ENCODE measurements at places on chromosomes 5 and 9.

DNA sequence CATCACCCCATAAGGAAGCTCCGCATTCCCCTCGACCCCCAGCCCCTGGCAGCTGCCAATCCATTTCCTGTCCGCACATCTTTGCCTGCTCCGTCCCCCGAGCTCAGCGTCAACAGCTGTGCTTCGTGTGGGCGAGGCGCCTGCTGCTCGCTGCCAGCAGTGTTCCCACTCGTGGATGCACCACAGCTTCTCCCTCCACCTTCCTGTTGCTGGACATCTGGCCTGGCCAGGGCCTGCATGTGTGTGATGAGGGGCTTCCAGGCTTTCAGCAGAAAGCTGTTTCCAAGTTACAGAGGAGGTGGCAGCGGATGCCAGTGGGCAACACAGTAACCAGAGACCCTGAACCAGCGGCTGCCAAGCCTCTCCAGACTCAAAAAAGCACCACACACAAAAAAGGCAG is 86.0 kb downstream of the PRRT1B start:
- DNase-seq, result no peak

DNA sequence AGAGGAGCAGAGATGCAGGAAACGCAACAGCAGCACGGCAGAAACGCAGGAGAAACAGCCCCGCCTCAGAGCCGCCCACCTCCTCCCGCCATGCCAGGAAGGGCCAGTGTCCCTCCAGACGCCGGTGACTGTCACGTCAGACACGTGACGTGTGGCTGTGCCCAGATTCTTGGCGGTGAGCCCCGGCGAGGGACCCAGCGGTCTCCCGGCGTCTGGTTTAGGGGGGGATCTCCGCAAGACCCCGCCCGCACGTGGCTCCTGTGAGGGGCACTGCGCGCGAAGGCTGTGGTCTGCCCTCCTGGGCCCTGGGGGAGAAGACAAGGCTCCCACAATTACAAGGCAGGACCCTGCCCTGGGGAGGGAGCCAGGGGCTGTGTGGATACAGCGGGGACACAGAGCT is 2.4 kb upstream of the LCN8 start:
- DNase-seq, result no peak

DNA sequence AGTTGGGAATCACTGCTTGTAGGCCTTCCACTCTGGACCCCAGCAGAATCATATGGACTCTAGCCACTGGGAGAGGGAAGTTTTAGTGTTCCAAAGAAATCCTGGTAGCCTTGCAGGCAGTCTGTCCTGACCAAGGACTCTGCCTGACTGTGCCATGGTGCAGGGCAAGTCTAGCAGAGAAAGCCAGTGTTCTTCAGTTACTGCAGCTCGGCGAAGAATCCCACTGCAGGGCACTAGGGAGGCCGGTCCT is 20.3 kb upstream of the MATR3 start:
- DNase-seq, result no peak

DNA sequence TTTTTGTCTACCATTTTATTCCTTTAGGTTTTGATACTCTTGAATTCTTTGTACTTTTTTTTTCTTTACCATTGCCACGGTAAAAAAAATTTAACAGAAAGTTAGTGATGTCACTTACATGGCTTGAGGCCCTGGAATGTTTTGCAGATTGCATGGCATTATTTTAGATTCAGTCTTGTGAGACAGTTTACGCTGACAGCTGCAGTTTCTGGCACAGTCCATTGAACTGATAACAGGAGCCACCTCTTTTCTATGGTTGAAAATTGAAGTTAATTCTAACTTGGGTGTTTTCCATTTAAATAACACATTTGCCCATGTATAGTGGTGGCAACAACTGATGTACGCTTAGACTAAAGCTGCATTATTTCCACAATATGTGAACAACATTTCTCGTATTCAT is 1028.5 kb downstream of the CDH18 start:
- DNase-seq, result no peak

DNA sequence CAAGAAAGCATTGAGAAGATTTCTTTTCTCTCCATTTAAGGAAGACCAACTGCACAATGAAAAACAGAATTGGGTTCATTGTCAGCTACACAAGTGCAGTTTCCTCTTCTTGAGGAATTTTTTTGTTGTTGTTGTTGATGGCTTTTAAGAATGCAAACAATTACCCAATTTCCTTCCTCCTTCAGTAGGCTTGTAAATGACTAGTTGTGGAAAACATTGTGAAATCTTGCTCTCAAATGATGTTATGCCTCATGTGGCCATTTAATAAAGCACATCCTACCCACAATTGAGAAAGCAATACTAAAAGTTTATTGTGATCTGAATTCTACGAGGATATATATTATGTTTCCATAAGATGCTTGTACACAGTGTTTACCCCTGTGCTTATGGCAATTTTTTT is 171.6 kb downstream of the FAM174A start:
- DNase-seq, result no peak

DNA sequence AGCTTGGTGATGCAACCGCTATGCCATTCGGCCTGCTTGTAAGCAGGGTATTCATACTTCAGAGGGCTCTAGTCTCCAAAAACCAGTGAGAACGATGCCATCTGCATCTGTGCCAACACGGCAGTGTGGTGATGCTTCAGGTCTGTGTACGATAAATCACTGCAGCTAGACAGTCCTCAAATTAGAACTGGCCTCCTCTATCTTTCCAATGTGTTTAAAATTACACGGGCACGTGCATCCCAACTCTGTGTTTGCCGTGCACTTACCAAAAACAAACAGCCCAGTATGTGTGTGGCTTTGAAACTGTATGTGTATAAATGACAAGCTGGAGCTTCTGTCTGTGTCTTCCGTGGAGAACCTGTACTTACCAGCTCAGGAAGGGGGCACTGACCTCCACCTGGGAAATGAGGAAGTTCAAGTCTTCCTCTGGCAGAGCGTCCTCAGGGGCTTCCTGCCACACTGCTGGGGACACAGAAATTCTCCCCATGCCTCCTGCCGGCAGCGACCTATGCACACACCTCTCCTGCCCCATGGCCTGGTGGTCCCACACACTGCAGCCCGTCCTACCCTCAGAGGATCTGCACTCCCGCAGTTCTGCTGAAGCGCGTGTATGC is 12.3 kb downstream of the MED10 start:
- no peak for DNase-seq

GRCh38 chr5:154087260-154087659 is 48.5 kb downstream of the MFAP3 start:
- DNase-seq, result no peak

DNA sequence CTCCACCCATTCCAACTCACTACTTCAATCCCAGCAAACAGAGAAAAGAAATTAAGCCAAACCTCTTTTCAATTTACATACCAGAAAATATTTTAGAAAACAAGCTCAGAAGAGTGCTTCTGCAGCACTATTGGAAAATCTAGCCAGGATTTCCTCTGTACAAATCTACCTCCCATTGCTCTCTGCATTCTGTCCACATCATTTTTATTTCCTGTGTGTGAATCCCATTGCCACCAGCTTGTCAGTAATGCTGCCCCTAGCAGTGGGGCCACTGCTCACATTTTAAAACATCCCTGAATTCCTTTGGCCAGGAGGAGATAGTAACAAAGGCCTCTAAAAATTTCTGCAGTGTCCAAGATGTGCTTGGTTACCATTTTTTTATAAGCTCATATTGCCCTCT is 232.5 kb downstream of the ARRDC3 start:
- DNase-seq, result no peak

DNA sequence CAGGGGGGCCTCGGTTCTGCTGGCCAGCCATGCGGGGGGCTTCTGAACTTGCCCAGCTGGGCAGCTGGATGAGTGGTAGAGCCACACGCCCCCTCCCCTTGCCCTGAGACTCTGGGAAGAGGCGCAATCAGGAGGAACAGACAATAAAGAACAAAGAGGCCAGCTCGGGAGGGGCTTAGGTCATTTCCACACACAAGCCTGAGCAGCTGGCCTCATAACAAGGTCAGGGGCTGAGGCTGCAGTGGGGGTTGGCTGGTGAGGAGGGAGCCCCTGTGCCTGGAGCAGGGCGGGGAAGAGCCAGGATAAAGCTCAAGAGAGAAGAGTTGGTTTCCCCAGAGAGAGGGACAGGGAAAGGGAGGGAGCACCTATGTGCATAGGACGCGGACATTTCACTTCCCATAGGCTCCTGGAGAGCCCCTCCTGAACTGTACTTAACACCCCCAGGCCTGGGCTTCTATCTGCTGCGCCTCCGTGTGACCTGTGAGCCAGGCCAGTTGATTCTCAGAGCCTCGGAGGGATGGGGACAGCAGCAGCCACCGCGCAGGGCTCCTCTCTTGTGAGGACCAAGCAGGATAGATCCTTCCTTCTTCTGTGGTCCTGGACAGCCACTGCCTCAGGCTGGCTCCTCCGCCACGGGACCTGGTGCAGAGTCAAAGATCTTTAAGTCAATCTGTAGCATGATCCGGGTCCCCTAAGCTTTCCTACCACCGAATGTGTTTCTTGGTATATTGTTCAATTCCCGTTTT is 75.3 kb upstream of the GGTA1 start:
- no peak for DNase-seq

- DNase-seq, result no peak
Observed at GRCh38 chr5:40041452-40041851, 616.7 kb upstream of the DAB2 start.

DNA sequence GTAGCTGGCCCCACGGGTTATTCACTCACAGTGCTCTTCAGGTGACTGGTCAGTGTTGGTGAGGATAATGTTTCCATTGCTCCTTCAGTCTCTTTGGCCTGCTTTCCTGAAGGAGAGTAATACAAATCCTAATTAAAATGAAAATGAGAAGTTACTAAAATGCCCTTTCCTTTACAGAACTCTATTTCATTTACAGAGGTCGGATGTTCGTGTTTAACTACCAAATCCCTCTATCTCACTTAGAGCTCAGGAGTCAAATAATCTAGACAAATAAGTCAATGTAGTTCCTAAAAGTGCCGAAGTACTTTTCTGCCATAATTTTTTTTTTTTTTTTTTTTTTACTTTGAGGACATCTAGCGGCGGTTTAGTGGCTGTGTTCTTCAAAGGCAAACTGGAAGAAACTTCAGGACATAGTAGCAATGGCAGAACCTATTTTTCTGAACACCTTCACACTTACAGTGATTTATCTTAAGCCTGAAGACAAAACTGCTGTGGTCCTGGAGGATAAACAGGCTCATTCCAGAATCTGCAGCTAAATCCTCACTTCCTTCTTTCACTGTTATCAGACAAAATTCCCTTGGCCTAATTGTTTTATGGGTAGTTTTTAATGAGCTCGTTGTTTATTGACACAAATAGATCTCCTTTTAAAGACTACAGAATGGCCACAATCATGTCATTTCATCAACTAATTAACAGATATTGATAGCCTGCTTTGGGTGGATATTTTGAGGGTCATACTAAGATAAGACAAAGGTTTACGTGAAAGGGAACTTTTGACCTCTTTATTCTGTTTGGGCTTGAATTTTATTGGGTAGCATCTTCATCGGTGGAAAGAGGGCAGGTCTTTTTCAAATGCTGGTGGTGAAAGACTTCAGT is 207.6 kb upstream of the DMRTA1 start:
- DNase-seq, result no peak

- DNase-seq, result no peak
Observed at GRCh38 chr5:169569513-169569912, 14.1 kb upstream of the SPDL1 start.

DNA sequence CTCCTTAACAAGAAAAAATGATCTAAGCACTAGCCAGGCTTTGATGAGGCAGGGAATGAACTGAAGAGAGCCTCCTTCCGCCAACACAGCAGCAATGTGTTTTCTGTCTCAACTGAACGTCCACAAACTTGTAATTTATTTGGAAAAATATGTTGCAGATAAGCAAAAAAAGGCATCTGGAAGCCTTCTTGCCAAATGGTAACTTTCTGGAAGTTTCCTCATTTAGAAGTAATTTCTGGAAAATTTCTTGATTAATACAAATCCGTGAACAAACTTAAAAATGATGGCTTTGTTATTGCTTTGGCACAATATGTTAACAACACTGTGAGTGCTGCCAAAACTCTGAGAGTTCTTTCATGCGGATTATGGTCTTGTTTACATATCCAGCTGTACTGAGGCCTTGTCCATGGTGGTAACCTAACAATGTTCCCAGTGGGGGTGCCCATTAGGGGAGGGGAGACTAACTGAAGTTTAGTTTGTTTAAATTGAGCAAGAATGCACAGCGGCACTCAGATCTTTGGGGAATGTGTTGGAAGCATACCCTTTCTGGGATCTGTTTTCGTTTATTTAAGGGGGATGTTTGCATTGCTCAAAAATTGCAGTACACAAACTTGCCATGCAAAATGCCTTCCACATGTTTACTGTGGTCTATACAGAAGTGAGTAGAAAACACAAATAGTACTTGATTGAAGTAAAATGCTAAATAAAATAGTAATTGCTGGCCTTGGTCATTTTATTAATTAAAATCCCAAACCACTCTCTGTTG is 334.7 kb downstream of the NR2F1-AS1 start:
- DNase-seq, result no peak
